NCI-H2081 treated with DMSO at 0.1 percent for 48 hours (cell line): ENCODE measurements at places on chromosomes 2 and 18.

DNA sequence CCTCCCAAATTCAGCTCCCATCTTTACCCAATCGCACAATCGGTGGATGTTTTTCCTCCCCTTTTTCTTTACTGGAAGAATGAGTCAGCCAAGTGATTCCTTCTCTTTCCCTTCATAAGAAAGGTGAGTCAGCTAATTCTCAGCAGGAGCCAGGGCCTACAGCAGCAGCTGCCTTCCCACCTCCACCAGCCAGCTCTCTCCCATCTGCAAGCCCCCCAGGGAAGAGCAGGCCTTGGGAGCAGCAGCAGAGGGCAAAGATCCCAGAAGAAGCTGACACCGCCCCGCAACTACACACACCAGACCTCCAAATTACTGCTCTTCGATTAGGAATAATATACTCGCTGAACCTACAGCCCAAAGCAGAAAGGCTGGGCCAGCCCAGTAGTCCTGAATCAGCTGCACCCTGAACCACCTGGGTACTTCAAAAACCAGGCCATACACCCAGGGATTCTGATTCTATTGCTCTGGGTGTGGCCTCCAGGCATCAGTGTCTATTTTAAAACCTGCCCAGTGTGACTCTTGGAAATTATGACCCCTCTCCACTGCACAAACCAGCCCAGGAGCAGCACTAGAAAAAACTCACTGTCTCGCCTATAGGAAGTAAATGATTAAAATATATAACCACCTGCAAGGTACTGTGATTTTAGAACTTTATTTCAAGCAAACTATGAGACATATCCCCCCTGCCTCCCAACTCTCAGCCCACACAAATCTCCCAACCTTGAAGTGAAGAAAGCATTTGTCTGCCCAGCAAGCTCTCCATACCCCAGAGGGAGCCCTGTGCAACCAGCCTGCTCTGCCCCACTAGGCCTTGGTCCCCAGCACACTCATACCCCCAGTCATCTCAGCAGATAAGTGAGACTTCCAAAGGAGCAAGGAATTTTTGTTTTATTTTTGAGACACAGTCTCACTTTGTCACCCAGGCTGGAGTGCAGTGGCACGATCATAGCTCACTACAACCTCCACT, 7.3 kb downstream of the SFXN5 start:
- no peak for DNase-seq

DNA sequence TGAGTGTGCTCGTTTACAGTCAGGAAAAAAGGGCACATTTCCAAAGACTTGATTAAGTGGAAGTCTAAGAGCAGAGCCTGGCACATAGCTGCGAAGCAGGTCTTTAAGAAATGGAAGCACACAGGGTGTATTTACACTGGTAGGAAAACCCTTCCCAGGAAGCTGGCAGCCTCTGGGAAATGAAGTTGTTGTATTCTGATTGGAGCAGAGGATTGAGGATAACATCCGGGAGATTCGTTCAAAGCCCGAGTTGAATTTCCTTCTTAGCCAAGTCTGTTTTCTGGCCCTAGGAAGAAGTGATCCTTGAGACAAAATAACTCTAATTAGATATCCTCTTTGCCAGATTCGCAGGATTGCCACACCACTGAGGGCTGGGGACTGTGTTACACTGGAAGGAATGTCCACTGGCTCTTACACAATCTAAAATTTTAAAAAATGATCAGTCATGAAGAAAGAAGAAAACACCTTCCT, 75.9 kb downstream of the ITGB1BP1 start:
- no peak for DNase-seq

- no peak for DNase-seq
These were observed 927.3 kb upstream of the CDH2 start for GRCh38 chr18:29104227-29104626.

DNA sequence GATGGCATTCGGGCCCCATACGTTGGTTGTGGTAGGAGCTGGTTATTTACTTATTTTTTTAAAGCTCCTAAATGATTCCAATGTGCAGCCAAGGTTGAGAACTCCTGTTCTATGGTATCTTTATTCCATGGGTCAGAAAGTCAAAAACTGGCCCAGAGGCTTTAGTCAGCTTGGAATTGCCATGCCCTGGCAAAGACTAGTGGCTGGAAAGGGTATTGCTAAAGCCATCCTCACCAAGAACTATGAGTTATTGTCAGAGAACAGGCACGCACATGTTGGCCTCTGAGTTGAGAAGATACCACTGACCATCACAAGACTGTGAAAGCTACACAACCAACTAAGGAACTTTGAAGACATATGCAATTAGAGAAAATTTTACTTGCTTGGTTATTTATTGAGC, 47.9 kb upstream of the ACMSD start:
- no peak for DNase-seq

GRCh38 chr2:195779491-195779890, 122.5 kb downstream of the SLC39A10 start:
- no peak for DNase-seq

GRCh38 chr2:98917031-98917471, 19.0 kb downstream of the CRACDL start:
- DNase-seq, result no peak

GRCh38 chr2:47568164-47568850, 165.4 kb downstream of the MSH2 start:
- DNase-seq, result no peak

GRCh38 chr2:66405473-66405872, 29.5 kb upstream of the MEIS1 start:
- no peak for DNase-seq

DNA sequence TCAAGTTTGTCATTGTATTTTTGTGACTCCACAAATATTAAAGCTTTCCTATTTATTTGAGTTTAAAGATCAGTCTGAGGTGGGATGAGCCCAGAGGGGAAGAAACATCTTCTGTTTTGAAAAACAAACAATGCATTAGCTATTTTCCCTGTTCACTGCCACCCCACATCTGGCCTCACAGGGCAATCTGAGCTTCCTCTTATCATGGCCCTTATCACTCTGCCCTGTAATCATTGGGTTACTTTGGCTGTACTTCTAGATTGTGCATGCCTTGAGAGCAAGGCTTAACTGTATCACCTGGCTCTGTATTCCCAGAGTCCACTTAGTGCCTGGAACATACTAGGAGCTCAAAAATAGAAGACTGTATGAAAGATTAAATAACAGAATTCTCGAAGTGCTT, 241.6 kb upstream of the NT5C1B start:
- no peak for DNase-seq

- DNase-seq, result no peak
These were observed 506.9 kb upstream of the MYT1L start for GRCh38 chr2:2837746-2838547.

DNA sequence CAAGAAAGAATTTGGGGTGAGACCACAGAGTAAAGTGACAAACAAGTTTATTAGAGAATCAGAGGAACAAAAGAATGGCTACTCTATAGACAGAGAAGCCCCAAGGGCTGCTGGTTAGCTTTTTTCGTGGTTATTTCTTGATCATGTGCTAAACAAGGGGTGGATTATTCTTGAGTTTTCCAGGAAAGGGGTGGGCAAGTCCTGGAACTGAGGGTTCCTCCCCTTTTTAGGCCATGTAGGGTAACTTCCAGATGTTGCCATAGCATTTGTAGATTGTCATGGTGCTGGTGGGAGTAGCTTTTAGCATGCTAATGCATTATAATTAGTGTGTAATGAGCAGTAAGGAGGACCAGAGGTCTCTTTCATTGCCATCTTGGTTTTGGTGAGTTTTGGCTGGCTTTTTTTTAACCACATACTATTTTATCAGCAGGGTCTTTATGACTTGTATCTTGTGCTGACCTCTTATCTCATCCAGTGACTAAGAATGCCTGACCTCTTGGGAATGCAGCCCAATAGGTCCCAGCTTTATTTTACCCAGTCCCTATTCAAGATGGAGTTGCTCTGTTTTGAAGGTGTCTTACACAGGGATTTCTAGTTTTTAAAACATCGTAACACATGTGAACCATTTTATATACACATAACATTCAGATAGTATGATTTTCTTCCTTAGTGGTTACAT, 77.8 kb downstream of the MYO1B start:
- no peak for DNase-seq

DNA sequence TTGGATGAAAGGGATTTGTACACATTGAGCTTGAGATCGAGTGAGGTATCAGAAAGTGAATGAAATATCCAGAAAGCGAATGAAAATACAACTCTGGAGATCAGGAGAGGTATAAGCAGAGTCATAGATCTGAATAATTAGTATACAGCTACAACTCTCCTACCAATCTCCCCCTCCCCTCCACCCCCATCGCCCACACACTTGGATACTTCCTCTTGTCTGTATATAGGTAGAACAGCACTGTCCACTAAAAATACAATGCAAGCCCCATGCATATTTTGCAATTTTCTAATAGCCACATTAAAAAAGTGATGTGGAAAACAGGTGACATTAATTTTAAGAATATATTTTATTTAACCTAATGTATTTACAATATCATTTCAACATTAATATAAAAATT, 23.7 kb upstream of the WIPF1 start:
- no peak for DNase-seq

GRCh38 chr2:70035344-70035844, 51.9 kb upstream of the PCBP1 start:
- no peak for DNase-seq

DNA sequence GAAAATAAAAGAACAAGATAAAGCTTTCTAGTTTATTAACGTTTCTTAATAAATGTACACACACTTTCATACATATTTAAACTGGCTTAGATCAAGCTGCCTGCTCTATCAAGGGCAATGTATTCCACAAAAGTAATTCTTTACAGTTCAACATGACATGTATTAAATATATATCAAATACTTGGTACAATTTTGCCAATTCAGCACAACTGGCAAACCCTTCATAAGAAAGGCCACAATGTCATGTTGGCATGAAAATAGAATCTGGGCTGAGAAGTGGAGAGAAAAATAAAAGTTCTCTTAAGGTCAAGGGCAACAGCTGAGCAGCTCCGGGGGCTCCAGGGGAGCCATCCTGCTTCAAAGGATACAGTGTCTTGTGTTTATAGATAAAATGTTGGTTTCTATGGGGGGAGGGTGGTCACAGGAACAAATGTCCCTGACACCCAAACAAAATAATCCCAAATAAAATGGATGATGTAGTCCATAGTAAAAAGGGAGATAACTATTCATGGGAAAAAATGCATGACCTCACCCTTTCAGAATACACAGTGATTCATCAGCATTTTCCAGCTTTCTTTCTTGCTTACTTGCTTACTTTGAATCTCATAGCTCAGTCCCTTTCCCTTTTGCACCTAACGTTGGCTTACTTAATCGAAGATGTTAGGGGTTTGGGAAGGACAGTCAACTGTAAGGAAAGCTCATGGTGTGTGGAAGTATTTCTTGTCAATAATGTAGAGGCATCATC, 494.9 kb downstream of the NYAP2 start:
- no peak for DNase-seq

GRCh38 chr2:197975931-197976519, 171.6 kb downstream of the PLCL1 start:
- no peak for DNase-seq
